ENCODE measurements at places on chromosomes 16 and 17.

DNA sequence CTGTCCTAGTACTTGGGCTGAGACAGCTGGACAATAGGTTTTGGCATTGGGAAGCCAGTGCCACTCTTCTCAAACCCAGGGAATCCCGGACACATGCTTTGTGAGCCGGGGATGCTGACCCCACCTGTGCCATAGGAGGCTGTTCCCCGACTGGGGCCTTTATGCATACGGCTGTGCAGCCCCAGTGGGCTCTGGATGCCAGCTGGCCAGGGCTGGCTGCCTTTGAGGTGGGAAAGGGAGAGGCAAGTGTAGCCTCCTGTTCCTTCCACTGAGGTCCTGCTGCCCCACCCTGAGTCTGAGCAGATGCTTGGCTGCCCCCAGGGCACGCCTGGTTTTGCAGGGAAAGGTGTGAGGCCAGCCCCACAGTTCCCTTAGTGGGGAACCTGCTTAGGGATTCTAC is 105.7 kb downstream of the CCDC182 start:
- DNase-seq = no peak

GRCh38 chr17:77887110-77887463 is 71.4 kb upstream of the TNRC6C start:
- no peak for DNase-seq

DNA sequence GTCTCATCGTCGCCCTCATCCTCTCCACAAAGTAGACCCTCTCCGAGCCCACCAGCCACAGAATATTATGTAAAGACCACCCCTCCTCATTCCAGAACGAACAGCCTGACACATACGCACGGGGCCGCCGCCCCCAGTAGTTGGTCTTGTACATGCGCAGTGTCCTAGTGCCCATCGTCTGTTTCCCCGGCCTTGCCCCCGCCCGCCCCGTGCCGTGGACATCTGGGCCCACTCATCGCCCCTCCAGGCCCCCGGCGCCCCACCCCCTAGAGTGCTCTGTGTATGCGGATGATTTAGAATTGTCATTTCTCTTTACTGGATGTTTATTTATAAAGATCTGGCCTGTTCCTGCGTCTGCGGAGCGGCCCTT is 475 bp upstream of the AMDHD2 start:
- DNase-seq = no peak

DNA sequence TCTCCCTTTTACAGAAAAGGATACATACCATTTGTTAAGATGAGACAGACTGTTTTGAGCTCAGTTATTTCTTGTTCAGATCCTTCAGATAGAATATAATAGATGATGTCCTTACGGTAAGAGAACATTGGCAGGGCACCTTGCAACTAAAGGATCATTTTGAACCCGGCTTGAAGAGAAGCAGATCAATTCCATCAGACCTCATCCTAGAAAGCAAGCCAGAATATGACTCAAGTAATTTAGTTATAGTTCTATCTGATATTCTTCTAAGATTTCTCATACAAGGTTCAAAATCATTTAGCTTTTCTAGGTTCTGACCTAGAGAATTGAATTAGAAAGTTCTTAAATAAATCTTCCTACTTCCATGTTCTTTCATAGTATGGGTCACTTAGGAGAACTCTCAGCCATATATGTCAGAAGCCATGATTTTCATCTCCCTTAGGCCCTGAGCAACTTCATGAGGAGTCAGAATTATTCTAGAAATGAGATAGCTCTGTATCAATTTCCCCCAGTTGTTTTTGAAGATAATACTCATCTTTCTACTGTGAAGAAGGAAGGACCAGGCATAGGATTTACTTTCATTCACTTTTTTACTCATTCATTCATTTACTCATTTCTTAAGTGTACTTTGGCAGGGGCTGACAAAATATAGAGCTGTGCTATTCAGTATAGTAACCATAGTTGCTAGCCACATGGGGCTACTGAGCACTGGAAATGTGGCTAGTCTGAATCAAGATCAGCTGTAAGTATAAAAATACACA is 2.5 kb upstream of the CMTM1 start:
- no peak for DNase-seq

DNA sequence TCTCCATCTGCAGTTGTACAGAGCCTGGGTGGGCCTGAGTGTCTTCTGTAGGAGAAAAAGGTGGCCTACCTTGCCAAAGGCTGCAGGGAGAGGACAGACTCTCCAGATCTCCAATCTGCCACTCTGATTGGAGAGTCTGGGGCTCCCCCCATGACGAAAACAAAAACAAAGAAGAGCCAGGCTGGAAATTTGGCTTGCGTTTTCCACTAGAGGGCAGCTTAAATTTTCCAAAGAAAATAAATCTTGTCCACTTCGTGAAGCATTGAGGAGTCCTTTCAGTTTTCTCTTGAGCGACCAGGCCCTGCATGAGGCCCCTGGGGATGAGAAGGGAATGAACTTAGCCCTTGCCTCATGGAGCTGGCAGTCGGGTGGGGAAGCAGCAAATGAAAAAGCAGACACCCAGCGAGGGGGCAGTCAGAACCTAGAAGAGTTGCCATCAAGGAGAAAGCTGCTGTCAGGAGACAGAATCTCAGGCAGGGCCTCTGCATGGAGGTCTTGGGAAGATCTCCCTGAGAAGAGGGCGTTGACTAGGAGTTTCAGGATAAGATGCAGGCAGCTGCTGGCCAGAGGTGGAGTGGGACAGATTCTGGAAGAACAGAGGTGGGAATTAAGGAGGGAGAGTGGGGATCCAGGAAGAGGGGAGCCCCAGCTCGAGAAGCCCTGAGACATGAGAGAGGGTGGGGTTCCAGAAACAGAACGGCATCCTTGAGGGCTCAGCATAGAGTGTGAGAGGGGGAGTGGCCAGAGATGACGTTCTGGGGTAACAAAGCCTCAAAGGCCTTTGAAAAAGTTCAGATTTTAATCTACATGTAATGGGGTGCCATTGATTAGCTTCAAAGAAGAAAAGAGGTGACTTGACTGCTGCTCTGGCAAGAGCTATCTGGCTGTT is 8.4 kb upstream of the SHCBP1 start:
- DNase-seq = peak; percentile 60

GRCh38 chr17:29650396-29650795 is 27.7 kb upstream of the CORO6 start:
- no peak for DNase-seq

GRCh38 chr17:57158325-57158724 is 73.3 kb downstream of the AKAP1 start:
- DNase-seq = no peak

Data from IMR-90 (cell line).